Aorta (tissue), 5 donors: ENCODE measurements at places on chromosomes 1 and 21. TPM values are rescaled to one million over a fixed set of nuclear protein-coding genes. Genes with fewer than 3 reads are reported as not detected.

Gene PODN
- total RNA-seq: 152 TPM

DNA sequence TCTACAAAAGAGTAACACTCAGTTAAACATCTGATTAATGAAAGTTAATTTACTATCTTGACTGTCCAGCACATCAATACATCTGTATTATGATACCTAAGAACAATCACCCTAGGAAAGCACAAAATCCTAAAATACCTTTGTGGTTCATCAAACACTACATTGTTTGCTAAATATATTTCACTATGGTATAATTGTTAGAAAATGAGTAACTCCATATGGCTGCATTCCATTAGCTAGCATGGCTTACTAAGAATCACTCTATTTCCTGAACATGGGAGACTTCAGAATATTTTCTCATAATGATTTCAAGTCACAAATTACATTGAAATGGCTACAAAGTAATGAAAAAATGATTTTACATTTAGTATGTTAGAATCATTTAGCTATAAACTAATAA, 12.5 kb downstream of the TRMT1L start:
- no peaks in the 10 kb centered on the region for H3K4me1 ChIP-seq
- H3K27ac ChIP-seq: no peak overlapping the region
- no peak for DNase-seq
- H3K27me3 ChIP-seq: no peaks in the 10 kb centered on the region
- no peaks in the 10 kb centered on the region for H3K36me3 ChIP-seq

- no peaks in the 10 kb centered on the region for H3K4me1 ChIP-seq
- H3K4me3 ChIP-seq: no peak overlapping the region
- H3K27me3 ChIP-seq: no peaks in the 10 kb centered on the region
- DNase-seq: no peak
- no peak overlapping the region for H3K27ac ChIP-seq
These were observed 24.5 kb upstream of the POU2F1 start for GRCh38 chr1:167196166-167196565.

DNA sequence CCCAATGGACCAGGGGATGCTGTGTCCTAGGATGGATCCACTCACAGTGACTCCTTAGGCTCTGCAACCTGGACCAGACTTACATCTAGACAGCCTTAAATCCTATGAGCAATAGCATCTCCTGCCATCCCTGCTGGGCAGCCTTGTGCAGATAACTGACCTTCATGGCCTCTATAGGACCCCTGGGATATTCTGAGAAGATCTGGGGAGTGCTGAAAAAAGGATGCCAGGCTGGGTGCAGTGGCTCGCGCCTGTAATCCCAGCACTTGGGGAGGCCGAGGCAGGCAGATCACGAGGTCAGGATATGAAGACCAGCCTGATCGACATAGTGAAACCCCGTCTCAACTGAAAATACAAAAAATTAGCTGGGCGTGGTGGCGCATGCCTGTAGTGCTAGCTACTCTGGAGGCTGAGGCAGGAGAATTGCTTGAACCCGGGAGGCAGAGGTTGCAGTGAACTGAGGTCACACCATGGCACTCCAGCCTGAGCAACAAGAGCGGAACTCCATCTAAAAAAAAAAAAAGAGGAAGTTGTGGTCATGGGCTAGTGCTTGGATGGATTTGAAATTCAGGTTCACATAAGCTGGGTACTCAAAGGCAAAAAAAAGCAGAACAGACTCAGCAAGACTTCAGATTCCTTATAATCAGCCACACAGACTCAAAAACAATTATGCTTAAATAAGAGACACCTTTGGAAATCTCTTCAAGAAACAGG, 10.9 kb upstream of the SH2D1B start:
- no peaks in the 10 kb centered on the region for H3K27me3 ChIP-seq
- H3K27ac ChIP-seq: no peak overlapping the region
- DNase-seq: no peak
- H3K36me3 ChIP-seq: no peaks in the 10 kb centered on the region
- no peak overlapping the region for H3K4me3 ChIP-seq

DNA sequence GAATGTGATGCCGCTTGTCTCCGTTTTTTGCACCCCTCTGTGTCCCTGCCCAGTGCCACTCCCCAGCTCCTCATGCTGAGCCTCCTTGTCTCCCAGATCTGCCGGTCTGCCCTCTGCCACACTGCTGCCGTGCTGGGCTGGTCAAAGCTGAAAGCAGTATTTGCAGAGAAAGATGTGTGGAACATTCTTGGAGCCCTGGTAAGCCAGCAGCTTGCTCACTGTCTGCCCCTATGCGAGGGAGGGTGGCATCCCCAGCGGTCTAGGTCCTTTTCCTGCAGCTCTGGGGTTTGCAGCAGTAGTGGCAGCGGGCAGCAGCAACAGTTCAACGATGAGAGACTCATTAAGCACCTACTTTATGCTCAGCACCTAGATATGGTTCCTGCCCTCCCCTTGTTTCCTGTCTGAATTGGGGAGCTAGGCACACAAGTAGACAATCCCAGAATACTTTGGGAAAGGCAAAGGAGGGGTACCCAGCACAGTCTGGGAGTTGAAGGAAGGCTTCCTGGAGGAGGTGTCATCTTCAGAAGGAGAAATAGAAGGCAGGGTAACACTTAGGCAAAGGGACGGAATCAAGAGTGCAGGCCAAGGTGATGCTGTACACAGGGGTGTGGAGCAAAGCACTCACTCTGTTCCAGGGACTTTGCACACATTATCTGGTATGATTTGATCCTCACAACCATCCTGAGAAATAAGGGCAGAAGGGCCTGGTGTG, 63.1 kb downstream of the KIF21B start:
- H3K27me3 ChIP-seq: no peaks in the 10 kb centered on the region
- H3K4me1 ChIP-seq: no peaks in the 10 kb centered on the region
- no peaks in the 10 kb centered on the region for H3K36me3 ChIP-seq
- no peak for DNase-seq
- H3K27ac ChIP-seq: no peak overlapping the region
- H3K4me3 ChIP-seq: no peak overlapping the region

Gene SYDE2
- total RNA-seq: 16.7 TPM

Gene TTC22
- 0.27 TPM for total RNA-seq
